Bone marrow (tissue), 2 donors: ENCODE measurements at places on chromosomes 3 and 15.

- DNase-seq, result no peak
Measured at GRCh38 chr3:14457999-14458398, 55.6 kb downstream of the SLC6A6 start.

DNA sequence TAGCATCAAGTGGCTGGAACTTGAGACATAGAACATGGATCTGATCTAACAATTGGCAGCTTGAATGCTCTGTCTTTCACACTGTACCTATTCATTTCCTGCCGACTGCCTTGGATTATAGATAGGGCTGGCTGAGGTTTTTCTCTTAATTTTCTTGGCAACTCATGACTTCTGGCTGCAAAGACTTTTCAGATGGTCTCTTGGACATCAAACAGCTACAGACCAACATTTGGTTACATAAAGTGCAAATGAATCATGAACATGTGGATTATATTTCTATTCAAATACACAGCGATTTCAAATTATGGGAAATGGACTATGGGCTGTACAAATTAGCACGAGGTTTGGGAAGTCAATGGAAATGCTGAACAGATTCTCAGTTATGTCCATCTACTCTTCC is 26.2 kb upstream of the IL16 start:
- DNase-seq, result no peak

DNA sequence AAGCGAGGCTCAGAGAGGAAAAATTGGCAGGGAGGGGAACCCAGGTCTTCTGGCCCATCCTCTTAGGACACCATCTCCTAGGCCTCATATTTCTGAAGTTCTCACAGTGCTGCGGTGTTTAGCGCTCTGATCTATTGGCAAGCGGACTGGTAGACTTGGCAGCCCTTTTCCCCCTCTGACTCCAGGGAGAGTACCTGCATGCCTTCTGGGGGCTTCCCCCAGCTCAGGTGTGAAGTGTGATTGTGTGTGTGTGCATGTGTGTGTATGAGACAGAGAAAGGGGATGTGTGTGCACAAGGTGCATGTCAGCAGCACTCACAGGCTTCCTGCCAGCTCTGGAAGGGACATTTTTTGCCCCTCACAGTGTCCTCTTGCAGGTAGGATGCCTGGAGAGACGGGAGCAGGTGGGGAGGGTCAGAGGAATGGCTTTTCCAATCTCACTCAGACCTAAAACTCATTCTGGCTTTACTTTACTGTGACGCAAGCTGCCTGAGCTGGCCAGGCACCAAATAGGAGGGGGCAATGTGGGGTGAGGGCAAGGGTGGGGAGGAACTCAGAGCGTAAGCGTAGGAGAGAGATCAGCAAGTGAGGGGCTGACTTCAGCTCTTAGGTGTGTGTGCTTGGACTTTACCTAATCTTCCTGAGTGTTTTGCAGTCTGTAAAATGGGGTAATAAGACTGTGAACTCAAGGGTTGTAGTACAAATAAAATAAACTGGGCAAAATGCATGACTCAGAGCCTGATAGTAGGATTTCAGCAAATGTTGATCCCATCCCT is 4.0 kb upstream of the IL17RE start:
- DNase-seq, result no peak

GRCh38 chr3:134294302-134295280 is 43.9 kb upstream of the RYK start:
- no peak for DNase-seq

GRCh38 chr3:104133630-104134029 is 1233.1 kb upstream of the ALCAM start:
- no peak for DNase-seq

- DNase-seq, result no peak
Measured at GRCh38 chr15:38708672-38709180, 144.1 kb upstream of the RASGRP1 start.

GRCh38 chr15:74062671-74063070 is 19.7 kb downstream of the GOLGA6A start:
- no peak for DNase-seq

- DNase-seq, result no peak
Measured at GRCh38 chr3:111848283-111848682, 10.8 kb upstream of the PHLDB2 start.

DNA sequence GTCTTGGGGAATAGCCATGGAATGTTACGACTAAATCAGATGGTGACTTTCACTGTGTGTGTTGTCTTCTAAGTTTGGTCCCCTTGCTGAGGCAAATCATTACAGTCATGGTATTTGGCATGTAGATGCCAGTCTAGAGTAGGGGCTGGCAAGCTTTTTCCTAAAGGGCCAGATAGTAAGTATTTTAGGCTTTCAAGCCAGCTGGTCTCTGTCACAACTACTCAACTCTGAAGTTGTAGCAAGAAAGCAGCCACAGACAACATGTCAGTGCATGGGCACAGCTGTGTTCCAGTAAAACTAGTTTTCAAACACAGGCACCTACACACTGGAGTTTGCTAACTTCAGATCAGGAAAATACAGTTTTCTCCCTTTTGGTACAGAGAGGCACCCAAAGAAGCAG is 39.3 kb downstream of the CCR3 start:
- no peak for DNase-seq

DNA sequence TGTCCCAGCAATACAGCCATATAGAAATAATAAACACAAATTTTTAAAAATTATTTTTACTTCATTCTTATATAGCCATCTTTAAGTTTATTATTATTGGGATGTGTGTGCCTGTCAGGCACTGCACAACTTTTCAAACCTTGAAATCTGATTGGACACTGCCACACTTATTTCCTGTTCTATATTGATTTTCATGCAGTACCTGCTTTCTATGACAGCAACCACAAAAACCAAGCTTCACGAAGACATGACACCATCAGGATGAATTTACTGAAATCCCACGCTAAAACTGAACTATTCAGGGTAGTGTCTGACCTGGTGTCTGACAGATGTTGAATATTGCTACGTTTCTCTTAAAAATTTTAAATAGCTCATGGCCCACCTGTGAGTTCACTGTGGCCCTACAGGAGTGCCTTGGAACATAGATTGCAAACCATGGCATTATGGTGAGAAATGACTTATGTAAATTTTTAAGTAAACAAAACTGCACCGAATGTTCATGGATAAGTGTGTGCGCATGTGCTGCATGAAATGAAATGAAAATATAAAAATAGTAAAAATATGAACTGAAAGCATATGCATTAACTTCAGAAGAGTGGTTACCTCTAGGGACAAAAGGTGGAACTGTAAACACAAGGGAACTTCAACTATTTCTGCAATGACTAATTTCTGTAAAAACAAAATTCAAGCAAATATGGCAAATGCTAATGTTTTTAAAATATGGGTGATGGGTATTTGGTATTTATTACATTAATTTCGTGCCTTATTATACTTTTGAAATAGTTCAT is 152.3 kb downstream of the ZBTB20 start:
- DNase-seq, result no peak

GRCh38 chr3:69735893-69736292 is 3.4 kb upstream of the MITF start:
- no peak for DNase-seq

DNA sequence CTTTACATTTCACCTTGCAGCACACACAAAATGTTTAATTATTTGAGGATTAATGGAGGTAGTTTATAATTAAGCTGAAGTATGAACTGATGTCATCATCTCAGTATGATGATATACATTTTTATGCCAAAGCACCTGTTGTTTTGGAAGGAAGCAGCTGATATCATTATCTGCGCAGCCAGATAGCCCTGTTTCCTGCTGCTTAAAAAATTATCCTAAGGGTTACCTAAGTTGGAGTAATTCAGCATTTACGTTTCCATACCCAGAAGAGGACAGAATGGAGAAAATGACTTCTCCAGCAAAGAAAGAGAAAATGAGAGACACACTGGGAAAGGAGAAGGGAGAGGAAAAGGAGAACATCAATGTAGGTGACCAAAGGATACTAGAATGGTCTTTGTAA is 370.3 kb upstream of the PLSCR5 start:
- DNase-seq, result no peak

- no peak for DNase-seq
Measured at GRCh38 chr3:179452176-179452564, 900 bp upstream of the GNB4 start.

DNA sequence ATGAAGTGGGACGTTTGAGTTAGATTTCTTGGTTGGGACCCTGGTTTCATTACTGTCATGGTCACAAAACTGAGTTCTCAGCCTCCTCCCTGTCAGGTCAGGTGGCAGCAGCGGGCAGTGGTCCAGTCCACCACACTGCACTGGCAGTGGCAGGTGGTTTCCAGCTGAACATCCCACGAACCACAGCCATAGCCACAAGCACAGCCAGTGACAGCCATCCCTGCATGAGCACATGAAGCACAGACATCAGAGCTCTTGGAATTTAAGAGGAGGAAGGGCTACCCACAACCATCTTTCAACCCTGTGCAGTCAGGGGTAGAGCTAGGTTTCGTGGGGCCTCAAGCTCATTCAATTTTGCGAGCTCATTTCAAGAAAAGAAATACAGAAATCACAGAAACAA is 1.5 kb downstream of the RETNLB start:
- DNase-seq, result no peak

DNA sequence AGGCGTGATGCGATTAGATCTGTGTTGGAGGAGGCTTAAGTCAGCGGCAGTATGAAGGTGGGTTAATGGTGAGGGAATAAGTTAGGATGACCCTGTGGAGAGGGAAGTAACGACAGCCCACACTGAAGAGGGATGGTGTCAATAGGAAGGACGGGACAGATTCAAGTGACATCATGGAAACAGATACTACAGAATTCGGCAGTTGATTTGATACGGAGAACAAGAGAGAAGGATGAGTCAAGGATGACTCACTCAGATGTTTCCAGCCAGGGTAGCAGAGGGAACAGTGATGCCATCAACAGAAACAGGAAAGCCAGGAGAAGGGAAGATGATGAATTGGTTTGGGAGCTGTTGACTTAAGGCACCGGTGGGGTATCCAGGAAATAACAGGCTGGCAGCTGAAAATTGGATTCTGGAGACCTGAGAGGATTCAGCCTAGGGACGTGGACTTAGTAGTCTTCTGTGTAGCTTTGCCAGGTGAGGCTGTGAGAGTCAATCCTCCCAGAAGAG is 38.0 kb downstream of the SHC4 start:
- no peak for DNase-seq

- no peak for DNase-seq
Measured at GRCh38 chr3:89221924-89222323, 114.5 kb downstream of the EPHA3 start.

- no peak for DNase-seq
Measured at GRCh38 chr3:149968216-149968615, 2.5 kb downstream of the PFN2 start.

DNA sequence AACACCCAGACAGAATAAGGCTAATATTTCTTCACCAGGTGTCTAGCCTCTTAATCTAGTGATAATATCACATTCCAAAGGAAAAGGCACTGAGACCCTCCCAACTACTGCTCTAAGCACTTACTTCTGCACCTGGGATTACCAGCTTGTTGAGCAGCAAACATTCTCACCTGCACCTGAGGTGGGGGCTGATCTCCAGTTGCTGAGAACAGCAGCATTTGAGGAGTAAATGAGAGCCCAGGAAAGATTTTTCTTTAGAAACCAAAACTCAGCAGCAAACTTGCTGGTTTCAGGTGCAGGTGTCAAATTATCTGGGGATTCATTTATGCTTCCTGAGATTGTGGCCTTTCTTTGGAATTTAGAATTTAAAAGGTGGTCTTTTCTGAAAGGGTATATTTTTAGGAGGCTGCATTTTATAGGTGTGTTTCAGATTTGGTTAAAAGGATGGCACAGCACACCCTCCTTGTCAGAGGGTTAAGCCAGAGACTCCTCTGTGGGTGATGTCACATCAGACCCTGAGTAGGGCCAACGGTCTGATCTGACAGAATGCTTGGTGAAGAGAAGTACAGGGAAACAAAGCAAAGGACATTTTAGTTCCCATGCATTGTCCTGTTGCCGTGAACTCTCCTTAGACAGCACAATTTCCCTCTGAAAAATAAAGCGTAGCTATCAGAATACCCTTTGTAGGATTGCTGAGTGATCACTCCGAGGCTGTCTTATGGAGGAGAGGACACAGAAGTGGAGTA is 411.0 kb upstream of the ATP11B start:
- no peak for DNase-seq

- DNase-seq, result no peak
Measured at GRCh38 chr3:100395679-100396431, 5.0 kb downstream of the TOMM70 start.

DNA sequence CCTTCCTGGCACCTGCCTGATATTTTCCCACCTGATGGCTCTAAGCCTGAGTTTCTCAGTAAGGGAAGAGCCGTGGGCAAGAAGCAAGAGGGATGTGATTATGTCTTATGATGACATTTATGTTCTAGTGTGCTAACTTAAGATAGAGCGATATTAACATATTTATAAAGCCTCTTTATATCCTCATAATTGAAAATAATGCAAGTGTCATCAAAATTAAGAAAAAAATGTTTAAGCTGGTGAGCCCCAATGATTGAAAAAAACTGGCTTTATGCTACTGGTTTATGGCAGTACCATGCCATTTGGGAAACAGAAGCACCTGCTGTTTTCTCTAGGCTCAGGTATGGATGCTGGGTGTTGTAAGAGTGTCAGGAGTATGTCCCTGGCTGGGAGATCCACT is 431.5 kb upstream of the TPM1 start:
- DNase-seq, result no peak

- DNase-seq, result peak; percentile 20
Measured at GRCh38 chr3:150528354-150528797, 17.9 kb downstream of the SERP1 start.

GRCh38 chr3:187165144-187165543 is 25.8 kb upstream of the RPL39L start:
- DNase-seq, result no peak

- no peak for DNase-seq
Measured at GRCh38 chr3:71217640-71218222, 365.8 kb downstream of the FOXP1 start.

- DNase-seq, result no peak
Measured at GRCh38 chr15:100725121-100726069, 123.0 kb downstream of the ASB7 start.
